ENCODE measurements at places on chromosomes 11 and 22. TPM values are rescaled to one million over a fixed set of nuclear protein-coding genes. Genes with fewer than 3 reads are reported as not detected.

The CABP4 gene
- 6.1 TPM for total RNA-seq

The SLC22A8 gene
- 0.11 TPM for total RNA-seq

DNA sequence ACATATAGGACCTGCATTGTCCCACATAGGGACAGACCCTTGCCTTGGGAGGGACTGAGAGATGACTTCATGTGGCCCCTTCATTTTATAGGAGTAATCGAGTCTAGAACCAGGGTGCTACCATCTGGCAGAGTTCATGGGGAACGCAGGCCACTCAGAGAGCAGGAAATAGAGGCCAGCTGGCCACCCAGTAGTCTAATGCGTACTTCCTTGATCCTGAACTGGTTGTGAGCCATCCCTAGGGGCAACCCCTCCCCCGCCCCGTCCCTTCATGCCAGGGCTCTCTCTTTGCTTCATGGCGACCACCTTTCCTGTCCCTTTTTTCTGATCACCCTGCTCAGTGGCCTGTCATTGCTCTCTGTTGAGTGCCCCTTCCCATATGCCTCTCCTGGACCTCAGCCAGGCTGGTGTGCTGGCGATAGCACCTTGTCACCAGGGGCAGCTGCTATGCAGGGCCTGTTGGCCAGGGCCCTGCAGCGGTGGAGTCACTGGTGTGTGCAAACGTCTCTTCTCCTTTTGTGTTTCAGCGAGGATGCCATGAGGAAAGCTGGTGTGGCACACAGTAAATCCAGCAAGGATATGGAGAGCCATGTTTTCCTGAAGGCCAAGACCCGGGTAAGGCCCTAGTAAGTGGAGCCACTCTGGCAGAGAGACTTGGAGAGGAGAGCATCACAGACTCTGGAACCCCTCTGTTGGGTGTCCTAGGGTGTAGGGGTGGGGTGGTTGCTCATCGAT, 29.3 kb downstream of the MED15 start:
- peaks cover 6% of the 10 kb centered on the region for H3K4me1 ChIP-seq
- H3K36me3 ChIP-seq: no peaks in the 10 kb centered on the region
- no peak for DNase-seq
- no peak overlapping the region for H3K27ac ChIP-seq
- no peaks in the 10 kb centered on the region for H3K27me3 ChIP-seq

DNA sequence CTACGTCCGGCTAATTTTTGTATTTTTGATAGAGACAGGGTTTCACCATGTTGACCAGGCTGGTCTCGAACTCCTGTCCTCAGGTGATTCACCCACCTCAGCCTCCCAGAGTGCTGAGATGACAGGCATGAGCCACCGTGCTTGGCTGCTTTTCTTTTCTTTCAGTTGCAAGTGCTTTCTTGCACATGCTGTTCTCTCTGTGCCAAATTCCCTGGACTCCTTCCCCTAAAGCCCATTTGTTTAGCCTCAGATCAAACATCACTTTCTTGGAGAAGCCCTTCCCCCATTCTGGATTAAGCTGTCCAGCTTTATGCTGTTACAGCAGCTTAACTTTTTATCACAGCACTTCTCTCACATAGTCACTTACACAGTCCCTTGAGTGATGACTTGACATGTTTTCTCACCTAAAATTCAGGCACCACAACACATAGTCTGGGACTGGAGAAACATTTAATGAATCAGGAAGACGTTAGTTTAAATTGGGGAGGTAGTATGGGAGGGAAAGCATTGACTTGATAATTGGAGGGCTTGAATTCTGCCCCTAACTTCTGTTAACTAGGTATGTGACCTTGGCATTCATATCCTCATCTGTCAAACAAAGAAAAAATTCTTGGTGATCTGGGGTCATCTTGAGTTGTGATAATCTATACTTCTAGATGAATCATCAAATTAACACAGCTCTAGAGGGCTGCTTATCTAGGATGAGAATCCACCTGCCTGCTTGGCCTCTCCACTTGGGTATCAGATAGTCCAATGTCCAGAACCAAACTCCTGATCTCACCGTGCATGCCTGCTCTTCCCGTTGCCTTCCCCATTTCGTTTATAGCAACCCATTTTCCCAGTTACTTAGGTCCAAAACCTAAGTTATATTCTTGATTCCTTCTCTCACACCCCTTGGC, 18.4 kb downstream of the ACO2 start:
- no peaks in the 10 kb centered on the region for H3K27me3 ChIP-seq
- no peak overlapping the region for H3K4me3 ChIP-seq
- no peaks in the 10 kb centered on the region for H3K36me3 ChIP-seq
- H3K4me1 ChIP-seq: no peaks in the 10 kb centered on the region
- no peak overlapping the region for H3K27ac ChIP-seq

DNA sequence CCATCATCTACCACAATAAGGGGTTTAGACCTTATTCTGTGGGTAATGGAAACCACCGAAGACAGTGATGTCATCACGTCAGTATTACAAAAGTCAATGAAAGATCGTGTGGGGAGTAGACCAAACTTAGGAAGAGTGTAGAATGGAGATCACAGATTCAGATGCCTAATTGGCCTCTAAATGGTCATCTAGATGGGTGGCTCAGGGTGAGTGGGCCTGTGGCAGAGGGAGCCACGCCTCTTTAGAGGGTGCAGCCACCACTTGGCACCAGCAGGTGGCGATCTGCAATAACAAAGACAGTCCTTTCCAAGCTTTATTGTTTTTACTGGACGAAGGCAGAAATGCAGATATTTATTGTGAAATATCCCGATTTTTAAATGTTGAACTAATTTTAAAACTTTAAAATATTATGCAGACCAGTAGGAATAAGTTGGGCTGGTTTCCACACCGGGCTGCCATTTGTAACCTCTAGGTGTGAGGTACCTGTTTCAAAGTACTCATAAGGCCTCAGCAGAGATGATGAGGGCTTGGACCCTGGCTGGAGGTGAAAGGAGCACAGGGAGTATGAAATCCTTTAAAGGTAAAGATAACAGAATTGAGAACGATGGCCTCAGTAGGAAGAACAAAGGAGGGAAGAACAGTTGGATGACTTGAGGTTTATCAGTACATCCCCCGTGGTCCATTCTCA, 222.0 kb downstream of the DBX1 start:
- no peaks in the 10 kb centered on the region for H3K36me3 ChIP-seq
- no peak overlapping the region for H3K4me3 ChIP-seq
- no peaks in the 10 kb centered on the region for H3K27me3 ChIP-seq

GRCh38 chr22:31615940-31616314, 46.1 kb downstream of the PISD start:
- H3K27ac ChIP-seq: no peak overlapping the region
- no peaks in the 10 kb centered on the region for H3K27me3 ChIP-seq
- H3K4me3 ChIP-seq: no peak overlapping the region
- H3K36me3 ChIP-seq: no peaks in the 10 kb centered on the region

Data from prostate gland (tissue), 2 donors.